HEK293T (cell line): ENCODE measurements at places on chromosomes 2 and 18.
A peak's percentile ranks its signal among the peaks of the same experiment; 100 is the strongest.

GRCh38 chr18:28582724-28583123 is 405.8 kb upstream of the CDH2 start:
- DNase-seq: no peak

DNA sequence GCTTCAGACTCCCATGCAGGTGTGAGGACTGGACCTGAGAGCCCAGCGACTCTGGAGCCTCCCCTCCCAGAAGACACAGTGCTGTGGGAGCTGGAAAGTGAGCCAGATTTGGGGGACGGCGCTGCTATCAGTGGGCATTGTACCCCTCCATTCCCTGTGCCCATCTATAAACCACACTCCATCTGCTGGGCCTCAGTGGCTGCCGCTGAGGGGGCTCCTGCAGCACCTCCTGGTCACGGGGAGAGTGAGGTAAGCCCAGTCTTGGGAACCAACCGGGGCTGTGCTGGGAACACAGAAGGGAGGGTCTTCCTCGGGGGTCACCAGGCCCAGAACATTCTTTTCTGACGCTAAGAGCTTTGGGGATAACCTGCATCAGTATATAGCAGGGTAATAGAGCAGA is 9.5 kb downstream of the PSD4 start:
- no peak for DNase-seq

DNA sequence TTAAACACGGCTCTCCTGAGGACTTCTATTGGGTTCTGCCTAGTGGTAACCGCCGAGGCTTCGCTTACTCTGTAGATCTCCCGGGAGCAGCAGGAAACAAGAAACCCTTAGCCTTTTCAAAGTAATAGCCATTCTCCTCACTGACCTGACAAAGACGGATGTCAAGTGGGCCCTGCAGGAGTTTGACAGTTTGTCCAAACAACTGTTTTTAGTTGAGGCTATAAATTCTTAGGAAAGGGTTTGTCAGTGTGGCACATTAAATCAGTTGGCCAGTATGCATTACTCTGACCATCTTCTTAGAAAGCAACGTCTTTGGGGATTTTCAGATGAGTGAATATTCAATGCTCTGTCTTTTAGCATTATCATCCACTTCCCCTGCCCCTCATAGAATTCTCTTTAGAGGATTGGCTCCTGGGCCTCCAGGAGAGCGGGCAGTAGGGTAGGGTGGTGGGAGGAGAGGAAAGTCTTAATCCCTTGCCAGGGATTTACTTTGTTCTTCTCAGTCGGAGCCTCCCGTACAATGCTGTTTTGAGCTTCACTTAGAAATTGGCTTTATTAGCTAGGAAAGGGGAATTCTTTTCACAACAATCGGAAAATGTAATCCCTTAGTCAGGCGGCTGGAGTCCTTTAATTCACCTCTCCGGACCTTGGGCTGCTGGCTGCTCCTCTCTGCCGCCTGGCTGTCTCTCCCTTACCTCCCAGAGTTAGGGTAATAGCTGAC is 13.3 kb upstream of the C18orf32 start:
- DNase-seq: no peak

DNA sequence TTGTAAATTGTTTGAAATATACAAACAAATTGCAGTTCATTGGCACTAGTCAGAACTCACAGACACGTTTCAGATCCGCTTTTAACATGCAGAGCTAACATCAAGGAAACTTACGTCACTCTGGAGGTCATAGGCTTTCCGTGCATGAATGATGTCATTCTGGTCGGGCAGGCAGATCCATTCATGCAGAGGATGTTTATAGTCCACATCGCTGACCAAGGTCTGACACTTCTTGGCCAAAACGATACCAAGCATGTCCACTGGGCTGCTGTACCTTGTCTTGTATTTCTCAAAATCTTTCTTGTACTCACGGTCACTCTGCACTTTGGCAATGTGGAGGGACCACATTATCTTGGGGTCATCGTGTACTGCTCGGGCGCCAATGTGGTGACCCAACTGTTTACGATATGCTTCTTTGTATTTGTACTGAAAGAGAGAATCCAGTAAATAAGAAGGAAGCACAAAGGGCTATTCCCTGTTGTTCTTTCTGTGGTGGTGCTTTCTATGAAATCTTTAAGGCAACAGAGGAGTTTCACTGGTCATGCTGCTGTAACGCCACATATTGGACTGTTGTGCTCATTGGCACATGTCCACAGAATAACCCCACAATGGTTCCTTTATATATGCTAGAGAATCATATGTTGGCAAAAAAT is 114.8 kb downstream of the NEB start:
- DNase-seq: no peak

GRCh38 chr2:166831930-166832329 is 56.4 kb upstream of the XIRP2 start:
- no peak for DNase-seq

- no peak for DNase-seq
Measured at GRCh38 chr2:31704561-31705212, 123.9 kb upstream of the SRD5A2 start.

DNA sequence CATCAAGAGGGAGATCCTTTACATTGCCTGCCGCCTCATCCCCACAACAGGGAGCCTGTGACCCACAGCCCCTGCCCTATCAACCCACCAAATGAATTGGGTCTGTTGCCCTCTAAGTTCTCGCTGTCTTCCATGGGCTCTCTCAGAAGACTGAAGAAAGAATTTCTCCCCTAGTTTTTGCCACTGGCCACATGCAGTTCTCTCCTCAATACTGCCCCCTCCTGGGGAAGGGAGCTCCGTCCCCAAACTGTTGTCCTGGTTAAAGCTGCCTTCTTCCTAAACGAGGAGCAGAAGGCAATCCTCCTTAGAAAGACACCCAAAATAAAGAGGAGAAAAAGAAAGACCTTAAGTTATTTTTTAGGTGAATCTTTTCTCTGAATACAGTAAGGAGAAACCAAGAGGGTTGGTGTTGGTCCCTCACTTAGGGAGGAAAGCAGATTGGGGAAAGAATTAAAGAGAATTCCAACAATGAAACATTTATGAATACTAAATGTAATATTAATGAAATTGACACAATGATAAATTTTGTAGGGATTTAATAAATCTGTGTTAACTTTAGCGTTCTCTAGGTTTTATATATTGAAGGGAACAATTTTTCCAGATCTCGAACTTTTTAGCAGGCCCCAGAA is 31.1 kb upstream of the SATB2 start:
- DNase-seq: peak; percentile 74

- no peak for DNase-seq
Measured at GRCh38 chr2:26456440-26457250, 21.3 kb downstream of the OTOF start.

GRCh38 chr18:63869374-63869773 is 18.1 kb upstream of the SERPINB2 start:
- DNase-seq: no peak
